ENCODE measurements at places on chromosomes 2 and 18.

GRCh38 chr18:3782901-3783300, 332.9 kb downstream of the TGIF1 start:
- DNase-seq: no peak

GRCh38 chr2:169808221-169808620, 9.6 kb downstream of the SSB start:
- no peak for DNase-seq

DNA sequence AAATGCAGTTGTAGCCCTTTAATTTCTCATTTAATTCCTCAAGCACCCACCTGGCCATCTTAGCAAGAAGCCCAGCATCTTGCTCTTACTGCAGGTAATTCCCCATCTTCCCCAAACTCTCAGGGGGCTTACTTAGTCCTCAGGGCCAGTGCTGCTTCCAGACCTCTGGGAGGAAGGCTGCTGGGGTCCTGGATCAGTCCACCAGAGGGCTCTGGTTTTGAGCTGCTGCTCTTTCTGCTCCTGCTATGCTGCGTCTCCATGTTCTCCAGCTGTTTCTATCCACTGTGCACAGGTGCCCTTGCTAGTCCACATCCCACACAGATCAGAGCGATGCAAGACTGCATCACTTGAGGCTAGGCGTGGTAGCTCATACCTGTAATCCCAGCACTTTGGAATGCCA, 34.5 kb upstream of the TMEM87B start:
- no peak for DNase-seq

DNA sequence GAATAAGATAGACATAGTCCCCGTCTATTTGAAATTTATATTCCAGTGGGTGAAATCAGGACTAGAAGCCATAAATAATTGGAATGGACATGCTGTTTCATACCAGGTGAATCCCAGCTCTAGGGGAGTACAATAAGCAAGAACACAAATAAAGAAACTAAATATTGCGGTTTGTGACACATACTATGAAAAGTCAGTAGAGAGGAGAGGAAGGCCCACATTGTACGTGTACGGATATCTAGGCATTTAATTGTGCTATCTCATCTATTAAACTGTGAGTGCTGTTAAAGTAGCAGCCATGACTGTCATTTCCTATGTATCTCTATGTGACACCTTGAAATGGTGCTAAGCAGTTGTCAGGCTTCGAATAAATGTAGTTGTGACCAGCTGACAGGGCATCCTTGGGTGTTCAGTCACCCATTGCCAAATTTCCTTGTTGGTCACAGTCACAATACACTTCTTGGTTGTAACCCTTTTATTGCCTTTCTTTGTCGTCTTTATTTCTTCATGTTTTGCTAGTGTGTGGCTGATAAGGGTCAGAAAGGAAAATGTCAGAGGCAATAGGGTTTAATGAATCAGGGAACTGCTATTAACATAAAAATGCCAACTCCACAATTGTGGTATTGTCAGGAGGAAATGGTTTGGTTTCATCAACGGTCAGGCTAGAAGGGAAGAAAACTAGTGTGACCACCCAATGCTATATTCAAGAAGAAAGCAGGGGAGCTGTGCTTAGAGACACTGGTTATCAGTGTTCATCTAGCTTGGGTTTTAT, 31.5 kb downstream of the CPO start:
- DNase-seq: no peak
